ENCODE measurements at places on chromosomes 1 and 21. TPM values are rescaled to one million over a fixed set of nuclear protein-coding genes. Genes with fewer than 3 reads are reported as not detected.

DNA sequence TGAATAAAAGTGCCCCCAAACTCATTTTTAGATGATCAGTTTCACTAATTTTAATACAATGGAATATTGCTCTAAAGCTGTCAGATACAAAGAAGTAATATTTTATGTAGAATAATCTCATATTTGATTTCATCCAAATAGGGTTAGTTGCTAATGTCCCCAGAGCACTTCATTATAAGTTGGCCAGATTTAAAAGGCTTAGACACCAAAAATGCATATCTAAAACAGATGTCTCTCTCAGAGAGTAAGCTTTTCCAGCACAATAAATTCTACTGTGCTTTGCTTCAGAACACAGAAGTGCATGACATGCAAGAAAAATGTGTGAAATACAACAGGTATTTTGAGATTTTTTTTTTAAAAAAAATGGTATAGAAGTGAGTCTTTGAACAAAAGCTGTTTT lies 194.2 kb downstream of the LRRIQ3 start:
- no peak for DNase-seq

RIMKLA gene
- total RNA-seq: 31.4 TPM

UMODL1 gene
- total RNA-seq: not detected

DNA sequence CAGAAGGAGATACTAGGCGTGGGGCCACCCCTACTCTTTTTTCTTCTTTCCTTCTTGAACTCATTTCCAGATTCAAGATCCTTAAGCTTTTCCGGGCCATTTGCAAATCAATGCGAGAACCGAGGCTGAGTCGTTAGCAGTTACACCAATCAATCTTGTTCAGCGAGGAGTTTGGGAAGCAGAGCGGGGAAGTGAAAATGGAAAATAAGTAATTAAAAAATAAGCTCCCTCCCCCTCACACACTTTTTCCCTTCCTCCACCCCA lies 1.7 kb upstream of the NEGR1 start:
- DNase-seq: no peak

DNA sequence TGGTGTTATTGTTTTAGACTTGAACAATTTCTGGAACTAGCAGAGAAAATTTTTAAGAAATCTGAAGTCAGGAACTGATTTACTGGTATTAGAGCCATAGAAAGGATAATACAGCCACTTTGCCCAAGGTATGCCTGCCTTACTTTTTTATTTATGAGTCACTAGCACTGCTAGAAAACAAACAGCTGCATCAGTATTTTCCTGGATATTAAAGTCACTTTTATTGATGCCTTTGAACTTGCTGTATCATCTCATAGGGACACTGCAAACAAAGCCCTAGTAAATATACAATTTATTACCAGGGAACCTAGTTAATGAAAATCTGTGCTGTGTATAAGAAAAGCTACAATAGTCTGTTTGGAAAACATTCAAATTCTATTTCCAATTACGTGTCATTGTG lies 490.8 kb upstream of the TMPRSS15 start:
- DNase-seq: no peak

GRCh38 chr21:46264690-46265144 lies 20.7 kb downstream of the MCM3AP start:
- DNase-seq: no peak

- no peak for DNase-seq
Observed at GRCh38 chr21:35015435-35016024, 33.6 kb downstream of the RUNX1 start.

PROK1 gene
- not detected for total RNA-seq

DNA sequence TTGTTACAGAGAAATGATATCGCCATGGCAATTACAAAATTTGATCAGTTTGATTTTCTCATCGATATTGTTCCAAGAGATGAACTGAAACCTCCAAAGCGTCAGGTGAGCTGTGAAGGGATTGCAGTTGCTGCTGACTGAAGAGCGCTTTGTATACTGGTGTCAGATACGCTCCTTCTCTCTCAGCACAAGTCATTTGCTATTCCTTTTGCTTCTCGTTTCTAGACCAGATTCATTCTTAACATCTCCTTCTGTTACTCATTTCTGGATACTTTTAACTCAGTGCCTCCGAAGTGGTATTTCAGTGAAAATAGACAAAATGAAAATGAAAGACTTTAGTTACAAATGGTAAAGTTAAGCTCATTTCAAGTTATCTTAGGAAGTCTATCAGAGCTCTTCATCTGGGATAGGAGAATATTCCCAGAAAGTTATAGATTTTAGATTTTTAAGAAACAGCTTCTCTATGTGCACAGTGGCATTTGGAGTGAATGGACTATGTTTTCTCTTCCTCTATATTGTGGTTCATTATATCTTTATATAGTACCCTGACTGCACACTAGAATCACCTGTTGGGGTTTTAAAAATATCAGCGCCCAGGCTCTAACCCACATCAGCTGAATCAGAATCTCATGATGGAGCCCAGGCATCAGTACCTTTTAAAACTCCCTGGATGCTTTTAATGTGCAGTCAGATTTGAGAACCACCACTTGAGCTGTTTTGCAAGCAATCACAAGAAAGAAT lies 30.3 kb upstream of the KCNQ4 start:
- DNase-seq: no peak

RNPEP gene
- total RNA-seq: 11.4 TPM

DNA sequence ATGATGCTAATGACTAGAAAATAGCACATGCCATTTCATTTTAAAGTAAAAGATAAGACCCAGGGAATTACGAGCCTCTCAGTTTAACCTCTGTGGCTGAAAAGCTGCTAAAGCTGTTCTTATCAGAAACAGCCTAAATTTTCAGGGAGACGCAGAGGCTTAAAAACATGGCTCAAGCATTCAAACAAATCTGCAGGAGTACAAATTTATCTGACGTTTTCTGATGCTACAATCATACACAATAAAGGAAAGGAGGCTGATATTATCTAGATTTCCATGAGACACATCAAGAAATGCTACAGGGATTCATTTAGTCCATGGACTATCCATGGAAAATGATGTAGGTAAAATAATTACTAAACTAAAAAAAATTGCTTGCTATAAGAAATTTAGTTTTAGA lies 65.3 kb upstream of the SCYL3 start:
- no peak for DNase-seq

GRCh38 chr21:30227633-30228404 lies 11.9 kb upstream of the CLDN8 start:
- no peak for DNase-seq

- DNase-seq: no peak
Observed at GRCh38 chr1:167871331-167871730, 42.6 kb downstream of the ADCY10 start.

GRCh38 chr1:184075055-184076029 lies 23.8 kb downstream of the TSEN15 start:
- peak; percentile 27 for DNase-seq

RNF186 gene
- not detected for total RNA-seq

RGS8 gene
- 39.5 TPM for total RNA-seq

DNA sequence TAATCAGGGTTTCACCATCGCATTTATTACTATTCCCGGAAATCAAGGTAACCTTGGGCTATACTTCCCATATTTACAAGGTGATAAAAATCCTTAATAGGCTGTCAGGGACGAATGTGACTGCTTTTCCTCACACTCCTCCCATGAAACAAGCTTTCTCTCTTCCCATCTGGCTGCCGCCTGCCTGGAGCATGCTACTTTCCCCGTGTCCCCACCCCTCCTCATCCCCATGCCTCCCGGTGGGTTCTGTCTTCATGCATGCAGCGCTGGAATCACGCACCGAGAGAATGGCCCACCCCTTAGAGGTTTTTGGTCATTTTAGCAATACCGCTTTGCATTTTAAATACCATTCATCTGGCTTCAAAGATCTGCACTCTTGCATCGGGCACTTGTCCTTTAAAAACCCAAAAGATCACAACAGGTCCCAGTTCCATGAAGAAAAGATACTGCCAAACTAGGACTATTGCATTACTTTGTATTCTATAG lies 339.1 kb downstream of the NTNG1 start:
- no peak for DNase-seq

DNA sequence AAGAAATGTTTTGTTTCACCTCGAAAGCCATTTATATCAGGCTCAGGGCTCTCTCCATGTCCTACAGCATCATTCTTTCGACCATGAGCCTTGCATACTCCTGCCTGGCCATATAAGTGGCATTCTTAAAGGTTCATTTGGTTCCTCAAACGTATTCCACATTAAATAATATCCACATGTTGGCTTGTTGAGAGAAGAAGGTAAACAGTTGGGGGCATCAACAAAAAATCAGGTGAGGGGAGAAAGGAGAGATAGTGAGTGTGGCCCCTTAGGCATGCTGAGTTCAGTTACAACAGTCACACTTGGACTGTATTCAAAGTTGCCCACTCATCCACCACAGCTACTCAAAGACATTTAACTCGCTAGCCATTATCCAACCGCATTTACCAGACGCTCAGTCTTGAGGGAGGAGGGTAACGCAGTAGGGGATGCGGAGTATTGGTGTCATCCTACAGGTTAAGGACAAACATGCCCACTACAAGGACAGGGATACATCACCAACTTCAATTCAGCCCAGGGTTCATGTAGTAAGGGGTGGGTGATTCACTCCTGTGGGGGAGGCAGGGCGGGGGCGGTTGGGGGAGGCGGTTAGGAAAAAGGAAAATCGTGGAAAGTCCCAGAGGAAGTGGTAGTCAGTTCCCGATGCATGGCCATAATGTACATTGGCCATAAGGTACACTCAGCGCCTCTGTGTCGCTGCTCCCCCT lies 1.4 kb downstream of the ZNF697 start:
- peak; percentile 22 for DNase-seq

CAPN8 gene
- total RNA-seq: not detected

GRCh38 chr21:30713766-30714165 lies 4.8 kb downstream of the KRTAP21-3 start:
- no peak for DNase-seq

DNA sequence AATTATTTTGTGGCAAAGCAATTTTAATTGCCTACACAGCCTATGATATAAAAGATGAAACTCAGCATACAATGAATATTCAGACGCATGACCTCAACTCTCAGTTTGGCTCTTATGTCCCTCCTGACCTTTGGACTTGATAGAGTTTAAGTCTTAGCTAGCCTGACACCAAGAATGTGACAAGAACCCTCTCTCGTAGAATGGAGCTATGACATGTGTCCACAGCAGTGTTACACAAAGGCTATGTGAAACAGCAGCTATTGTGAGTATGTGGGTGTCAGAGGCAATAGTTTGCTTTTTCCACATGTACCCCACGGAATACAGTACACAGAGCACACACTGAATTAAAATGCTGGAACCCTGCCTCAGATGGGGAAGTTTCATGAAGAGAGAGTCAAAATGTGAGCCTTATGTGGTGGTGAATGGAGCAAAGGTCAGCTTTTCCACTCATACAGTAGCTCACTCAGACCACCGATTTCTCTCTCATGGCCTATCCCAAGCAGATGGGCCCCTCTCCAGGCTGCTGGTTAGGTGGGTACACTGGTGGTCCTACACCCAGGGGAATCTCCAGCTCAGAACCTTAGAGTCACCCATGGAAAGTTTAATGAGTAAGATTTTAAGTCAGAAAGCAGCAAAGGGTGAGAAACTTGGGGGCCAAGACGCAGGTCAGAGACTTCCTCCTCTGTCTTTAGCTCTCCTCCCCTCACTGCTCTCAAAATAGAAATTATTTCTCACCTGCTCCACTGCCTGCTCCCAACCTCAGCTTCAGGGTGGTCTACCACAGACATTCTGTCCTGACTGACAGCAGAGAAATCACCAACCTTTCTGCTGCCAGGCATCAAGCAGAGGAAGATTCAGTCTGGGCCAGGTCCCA lies 10.1 kb upstream of the XCL2 start:
- DNase-seq: no peak

- DNase-seq: no peak
Observed at GRCh38 chr1:17207966-17208418, 3.1 kb downstream of the PADI1 start.

DNA sequence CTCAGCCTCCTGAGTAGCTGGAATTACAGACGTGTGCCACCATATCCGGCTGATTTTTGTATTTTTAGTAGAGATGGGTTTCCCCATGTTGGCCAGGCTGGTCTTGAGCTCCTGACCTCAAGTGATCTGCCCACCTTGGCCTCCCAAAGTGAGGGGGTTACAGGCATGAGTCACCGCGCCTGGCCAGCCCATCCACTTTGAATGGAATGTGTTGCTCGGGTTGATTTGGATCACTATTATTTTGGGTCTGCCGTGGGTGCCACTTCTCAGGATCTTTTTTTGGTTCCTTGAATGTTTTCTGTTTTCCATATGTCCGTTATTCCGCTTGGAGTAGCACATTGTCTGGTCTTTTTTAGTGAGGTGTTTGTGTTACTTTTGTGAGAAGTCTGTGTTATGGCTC lies 17.0 kb downstream of the PCNT start:
- no peak for DNase-seq

- no peak for DNase-seq
Observed at GRCh38 chr1:206953626-206954025, 7.4 kb upstream of the PIGR start.

DNA sequence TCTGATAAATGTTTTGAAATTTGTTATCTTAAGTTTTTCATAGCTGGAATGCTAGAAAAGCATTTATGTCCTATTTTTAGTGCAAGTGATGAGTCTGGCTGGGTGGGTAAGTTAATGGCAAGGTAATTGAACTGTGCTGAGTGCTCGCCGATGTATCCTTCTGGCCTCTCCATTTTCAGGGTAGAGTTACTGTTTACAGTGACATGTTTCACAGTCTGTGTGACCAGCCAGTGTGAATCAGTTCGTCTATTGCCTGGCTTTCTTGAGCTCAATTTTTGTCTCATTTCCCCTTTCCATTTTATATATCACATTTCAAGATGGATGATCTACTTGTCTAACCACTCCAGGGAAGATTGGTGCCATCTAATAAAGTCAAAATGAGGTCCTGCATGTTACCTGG lies 44.1 kb downstream of the ITSN1 start:
- no peak for DNase-seq
